Heart left ventricle (tissue), 16 donors: ENCODE measurements at places on chromosomes 1 and 21. TPM values are rescaled to one million over a fixed set of nuclear protein-coding genes. Genes with fewer than 3 reads are reported as not detected.
A peak's percentile ranks its signal among the peaks of the same experiment; 100 is the strongest.

GRCh38 chr1:160779626-160780397, 16.2 kb upstream of the LY9 start:
- H3K27ac ChIP-seq = no peak overlapping the region
- H3K36me3 ChIP-seq = no peaks in the 10 kb centered on the region
- H3K4me1 ChIP-seq = no peaks in the 10 kb centered on the region
- H3K4me3 ChIP-seq = no peak overlapping the region
- no peak for DNase-seq

DNA sequence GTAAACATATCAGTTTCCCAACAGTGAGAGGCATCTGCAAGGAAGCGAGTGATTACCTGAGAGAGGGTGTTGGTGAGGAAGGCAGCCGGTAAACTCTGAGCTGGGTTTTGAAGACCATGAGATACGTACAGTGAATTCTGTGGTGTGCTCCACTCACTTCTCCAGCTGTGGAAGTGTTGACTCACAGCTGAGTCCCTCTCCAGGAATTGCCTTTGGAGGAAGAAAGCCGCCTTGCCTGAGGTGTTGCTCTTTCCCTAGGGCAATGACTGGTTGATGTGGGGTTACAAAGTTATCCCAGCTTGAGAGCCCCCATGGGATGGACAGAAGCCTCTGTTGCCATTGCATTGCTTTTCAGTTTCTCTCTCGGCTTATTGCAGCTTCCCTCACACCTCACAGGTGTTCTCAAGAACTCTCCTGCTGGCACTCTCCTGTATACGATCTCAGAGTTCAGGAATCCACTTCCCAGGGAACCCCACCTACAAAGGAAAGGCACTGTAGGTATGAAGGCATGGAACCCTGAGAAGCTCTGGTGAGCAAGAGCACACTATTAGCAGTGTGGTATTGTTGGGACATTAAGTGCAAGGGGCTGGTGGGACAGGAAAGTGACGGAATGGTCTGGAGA, 10.8 kb downstream of the NHLH1 start:
- H3K4me3 ChIP-seq = no peak overlapping the region
- no peaks in the 10 kb centered on the region for H3K27me3 ChIP-seq
- no peaks in the 10 kb centered on the region for H3K36me3 ChIP-seq
- no peak overlapping the region for H3K27ac ChIP-seq

The CRYAA gene
- total RNA-seq = not detected

- peaks cover 79% of the 10 kb centered on the region for H3K36me3 ChIP-seq
- DNase-seq = no peak
- H3K4me3 ChIP-seq = no peak overlapping the region
- H3K27ac ChIP-seq = no peak overlapping the region
These were observed 75.9 kb downstream of the PRDM2 start for GRCh38 chr1:13775916-13776315.

The SPATA6 gene
- total RNA-seq = 5.3 TPM

DNA sequence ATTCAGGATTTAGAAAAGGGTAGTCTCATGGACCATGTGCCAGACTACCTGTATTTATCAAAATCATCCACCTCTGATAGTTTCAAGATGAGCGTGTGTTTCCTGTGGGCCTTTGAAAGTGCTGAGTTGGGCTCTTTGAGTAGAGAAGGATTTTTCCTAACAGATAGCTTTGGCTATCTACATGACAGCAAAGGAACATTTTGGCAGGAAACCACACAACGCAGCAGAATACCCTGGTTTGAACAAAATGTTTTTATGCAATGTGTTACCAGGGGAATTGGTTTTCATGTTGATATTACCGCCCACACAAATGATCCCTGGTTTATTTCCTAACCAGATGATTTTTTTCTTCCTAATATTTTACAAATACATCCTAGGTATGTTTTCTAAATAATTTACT, 431.4 kb downstream of the NEGR1 start:
- no peak overlapping the region for H3K4me3 ChIP-seq
- H3K36me3 ChIP-seq = no peaks in the 10 kb centered on the region
- H3K27ac ChIP-seq = no peak overlapping the region
- no peaks in the 10 kb centered on the region for H3K4me1 ChIP-seq
- peak; percentile 6 for DNase-seq

- H3K4me3 ChIP-seq = no peak overlapping the region
- DNase-seq = no peak
- peaks cover 42% of the 10 kb centered on the region for H3K4me1 ChIP-seq
- peaks cover 40% of the 10 kb centered on the region for H3K36me3 ChIP-seq
These were observed 45.5 kb downstream of the ATP5PF start for GRCh38 chr21:25689226-25689625.

The POLR3GL gene
- total RNA-seq = 35.8 TPM

DNA sequence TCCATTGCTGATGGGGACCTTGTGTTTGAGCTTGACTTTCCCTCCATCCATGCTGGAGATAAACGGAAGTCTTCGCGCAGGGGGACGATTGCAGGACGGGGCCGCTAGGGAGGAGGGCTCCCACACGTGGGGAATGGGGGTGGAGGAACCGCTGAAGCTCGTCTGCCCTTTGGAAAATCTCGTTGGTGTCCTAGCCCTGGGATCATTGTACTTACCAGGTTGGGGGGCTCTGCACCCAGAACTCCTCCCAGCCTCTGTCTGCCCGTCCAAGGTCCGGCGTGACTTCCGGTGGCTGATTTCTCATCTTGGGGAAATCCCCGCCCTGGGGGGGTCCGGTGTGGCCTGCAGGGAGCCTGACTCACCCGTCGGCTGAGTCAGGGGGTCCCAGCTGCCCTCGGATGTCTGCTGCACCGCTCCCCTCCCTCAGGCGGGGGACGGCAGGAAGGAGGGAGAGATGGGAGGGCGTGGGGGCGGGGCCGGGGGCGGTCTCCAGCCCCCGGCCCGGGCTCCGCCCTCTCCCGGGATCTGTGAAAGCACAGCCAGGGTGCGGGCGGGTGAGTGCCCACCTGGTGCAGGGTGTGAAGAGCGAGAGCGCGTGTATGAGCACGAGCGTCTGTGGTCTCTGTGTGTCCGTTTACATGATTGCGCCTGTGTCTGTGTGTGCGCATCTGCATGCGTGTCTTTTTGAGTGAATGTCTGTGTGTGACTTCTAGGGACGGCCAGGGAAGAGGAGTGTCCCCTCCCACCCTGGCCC, 35.8 kb downstream of the PIK3CD start:
- peak; percentile 74 for DNase-seq
- H3K27ac ChIP-seq = no peak overlapping the region
- H3K4me1 ChIP-seq = peaks cover 62% of the 10 kb centered on the region
- H3K36me3 ChIP-seq = no peaks in the 10 kb centered on the region
- peak overlapping the region; percentile 86 for H3K4me3 ChIP-seq
- no peaks in the 10 kb centered on the region for H3K27me3 ChIP-seq

DNA sequence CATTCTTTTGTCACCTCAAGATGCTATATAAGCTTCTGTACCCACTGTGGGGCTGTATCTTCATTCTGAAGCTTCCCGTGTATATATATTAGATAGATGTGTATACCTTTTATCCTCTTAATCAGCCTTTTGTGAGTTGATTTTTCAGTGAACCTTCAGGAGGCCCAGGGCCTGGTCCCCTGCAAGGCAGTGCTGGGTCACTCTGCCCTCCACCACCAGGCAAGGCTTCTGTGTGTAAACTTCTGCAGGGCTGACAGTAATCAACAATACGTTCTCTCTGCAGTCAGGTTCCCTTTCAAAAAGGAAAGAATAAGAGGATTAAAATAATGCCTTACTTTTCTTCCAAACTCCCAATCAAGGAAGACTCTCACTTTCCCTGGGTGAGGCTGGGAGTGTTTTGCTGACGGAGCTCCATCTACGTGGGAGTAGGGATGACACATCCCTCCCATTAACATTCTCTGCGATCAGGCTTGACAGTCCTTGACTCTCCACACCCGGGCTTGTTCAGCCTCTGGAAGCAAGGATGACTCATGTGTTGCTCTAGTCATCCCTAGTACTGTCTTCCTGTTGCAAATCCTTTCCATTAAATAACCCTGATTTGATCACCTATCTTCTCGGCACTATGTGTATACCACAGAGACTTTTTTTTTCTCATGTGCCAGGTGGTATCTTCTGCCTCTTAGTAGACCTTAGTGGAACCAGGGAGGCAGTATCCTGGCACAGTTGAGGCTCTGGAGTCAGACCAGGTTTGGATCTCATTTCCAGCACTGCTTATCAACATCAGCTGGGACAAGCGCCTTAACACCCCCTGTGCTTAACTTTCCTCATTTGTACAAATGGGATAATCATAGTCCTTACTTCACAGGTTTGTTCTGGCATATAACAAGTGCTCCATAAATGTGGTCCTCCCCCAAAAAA, 70.3 kb upstream of the KCNK1 start:
- no peaks in the 10 kb centered on the region for H3K27me3 ChIP-seq
- H3K4me1 ChIP-seq = no peaks in the 10 kb centered on the region
- DNase-seq = no peak
- no peak overlapping the region for H3K27ac ChIP-seq
- no peak overlapping the region for H3K4me3 ChIP-seq

DNA sequence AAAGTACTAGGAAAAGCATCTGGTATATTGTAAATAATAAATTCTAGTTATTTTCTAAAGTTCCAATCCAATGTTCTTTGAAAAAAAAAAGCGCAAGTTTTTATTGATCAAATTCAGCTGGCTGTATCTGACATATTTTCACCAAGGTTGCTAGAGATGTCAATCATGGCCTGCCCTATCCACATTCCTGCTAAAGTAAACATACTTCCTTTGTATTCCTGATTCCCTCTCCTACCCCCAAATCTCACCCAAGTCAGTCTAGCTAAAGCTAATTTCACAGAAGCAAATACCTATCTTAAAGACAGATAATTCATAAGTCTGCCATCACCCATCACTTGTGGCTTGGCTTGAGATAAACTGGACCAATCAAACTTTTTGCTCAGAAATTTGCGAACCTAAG, 21.3 kb downstream of the ANKRD13C start:
- H3K27ac ChIP-seq = no peak overlapping the region
- H3K4me3 ChIP-seq = no peak overlapping the region
- DNase-seq = no peak
- peaks cover 8% of the 10 kb centered on the region for H3K4me1 ChIP-seq
- H3K36me3 ChIP-seq = peaks cover 23% of the 10 kb centered on the region

The GBP1 gene
- 6.7 TPM for total RNA-seq

DNA sequence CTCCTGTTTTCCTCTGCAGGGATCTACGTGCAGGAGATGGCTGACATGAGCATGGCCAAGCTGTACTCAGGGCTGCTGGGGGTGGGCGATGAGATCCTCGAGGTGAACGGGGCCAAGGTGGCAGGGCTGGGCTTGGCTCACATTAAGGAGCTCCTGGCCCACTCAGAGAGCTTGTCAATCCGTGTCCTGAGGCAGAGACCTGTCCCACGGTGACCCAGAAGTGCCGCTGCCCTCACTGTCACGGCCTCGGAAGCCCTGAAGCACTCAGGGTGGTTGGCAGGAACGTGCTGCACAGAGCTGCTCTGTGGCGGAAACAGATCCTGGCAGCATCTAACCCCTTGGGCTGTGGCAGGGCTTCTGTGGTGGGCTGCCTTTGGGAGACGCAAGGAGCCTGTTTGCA, 37.6 kb downstream of the KIAA1614 start:
- H3K27me3 ChIP-seq = no peaks in the 10 kb centered on the region
- DNase-seq = no peak
- H3K27ac ChIP-seq = no peak overlapping the region
- H3K4me3 ChIP-seq = no peak overlapping the region

The LAD1 gene
- 2.5 TPM for total RNA-seq

The FCER1G gene
- 9.0 TPM for total RNA-seq

DNA sequence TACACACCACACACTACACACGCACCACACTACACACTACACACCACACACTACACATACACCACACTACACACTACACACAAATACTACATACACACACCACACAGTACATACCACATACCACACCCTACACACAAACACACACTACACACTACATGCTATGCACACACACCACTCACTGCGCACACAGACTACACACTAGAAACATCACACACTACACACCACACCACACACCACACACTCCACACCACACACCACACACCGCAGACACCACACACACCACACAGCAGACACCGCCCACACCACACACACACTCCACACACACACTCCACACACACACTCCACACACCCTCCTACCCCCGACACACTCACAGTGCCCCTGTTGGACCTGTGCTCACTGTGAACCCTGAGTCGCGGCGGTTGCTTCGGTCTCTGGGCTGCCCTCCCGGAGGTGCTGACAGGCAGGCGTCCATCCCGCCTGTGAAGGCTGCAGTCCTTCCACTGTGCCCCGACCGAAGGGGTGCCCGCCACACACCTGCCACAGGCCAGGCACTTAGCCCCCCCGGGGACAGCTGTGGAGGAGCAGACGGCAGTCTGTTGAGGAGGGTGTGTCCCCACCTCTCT, 21.4 kb downstream of the TFF3 start:
- H3K36me3 ChIP-seq = peaks cover 35% of the 10 kb centered on the region
- DNase-seq = no peak
- no peak overlapping the region for H3K4me3 ChIP-seq
- H3K27me3 ChIP-seq = no peaks in the 10 kb centered on the region
- no peaks in the 10 kb centered on the region for H3K4me1 ChIP-seq

The OR2T3 gene
- total RNA-seq = not detected

DNA sequence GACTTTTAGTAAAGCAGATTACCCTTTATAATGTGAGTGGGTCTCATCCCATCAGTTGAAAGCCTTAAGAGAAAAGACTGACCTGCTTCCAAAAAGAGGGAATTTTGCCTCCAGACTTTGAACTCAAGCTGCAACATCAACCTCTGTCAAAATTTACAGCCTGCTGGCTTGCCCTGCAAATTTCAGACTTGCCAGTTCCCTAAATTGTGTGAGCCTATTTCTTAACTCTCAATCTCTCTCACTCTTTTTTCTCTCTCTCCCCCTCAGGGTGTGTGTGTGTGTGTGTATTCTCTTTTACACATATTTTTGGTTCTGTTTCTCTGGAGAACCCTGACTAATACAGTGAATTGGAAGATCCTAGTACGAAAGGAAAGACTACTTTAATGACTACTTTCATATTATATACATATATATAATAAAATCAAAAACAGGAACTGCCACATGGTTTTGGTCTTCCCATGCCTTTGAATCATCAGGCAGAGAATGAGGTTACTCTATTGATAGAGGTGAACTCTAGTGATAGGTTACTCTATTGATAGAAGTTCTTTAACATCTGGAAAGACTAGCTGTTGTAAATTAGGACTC, 6.4 kb downstream of the OR2C3 start:
- DNase-seq = no peak
- H3K27me3 ChIP-seq = peaks cover 18% of the 10 kb centered on the region

- no peak overlapping the region for H3K4me3 ChIP-seq
- no peak for DNase-seq
- H3K4me1 ChIP-seq = no peaks in the 10 kb centered on the region
- no peak overlapping the region for H3K27ac ChIP-seq
- peaks cover 11% of the 10 kb centered on the region for H3K27me3 ChIP-seq
- H3K36me3 ChIP-seq = no peaks in the 10 kb centered on the region
These were observed 7.7 kb downstream of the CNIH3 start for GRCh38 chr1:224623743-224624333.

- H3K27ac ChIP-seq = no peak overlapping the region
- DNase-seq = no peak
- H3K4me1 ChIP-seq = no peaks in the 10 kb centered on the region
- no peak overlapping the region for H3K4me3 ChIP-seq
- H3K36me3 ChIP-seq = no peaks in the 10 kb centered on the region
These were observed 63.2 kb downstream of the GNG4 start for GRCh38 chr1:235586413-235586812.

The COL16A1 gene
- total RNA-seq = 21.3 TPM
